AG04450 (cell line): ENCODE measurements at places on chromosomes 6 and 20.
A peak's percentile ranks its signal among the peaks of the same experiment; 100 is the strongest.

GRCh38 chr6:108275976-108276375 lies 15.1 kb upstream of the SNX3 start:
- DNase-seq, result no peak

- DNase-seq, result no peak
These were observed 19.6 kb downstream of the MBOAT1 start for GRCh38 chr6:20192625-20193024.

- DNase-seq, result no peak
These were observed 390.9 kb downstream of the MMUT start for GRCh38 chr6:49072146-49072545.

- DNase-seq, result peak; percentile 57
These were observed 54.8 kb upstream of the AKIRIN2 start for GRCh38 chr6:87756858-87757257.

GRCh38 chr20:62736407-62737071 lies 27.9 kb downstream of the NTSR1 start:
- no peak for DNase-seq

- no peak for DNase-seq
These were observed 702.7 kb downstream of the EYS start for GRCh38 chr6:65004283-65004682.

DNA sequence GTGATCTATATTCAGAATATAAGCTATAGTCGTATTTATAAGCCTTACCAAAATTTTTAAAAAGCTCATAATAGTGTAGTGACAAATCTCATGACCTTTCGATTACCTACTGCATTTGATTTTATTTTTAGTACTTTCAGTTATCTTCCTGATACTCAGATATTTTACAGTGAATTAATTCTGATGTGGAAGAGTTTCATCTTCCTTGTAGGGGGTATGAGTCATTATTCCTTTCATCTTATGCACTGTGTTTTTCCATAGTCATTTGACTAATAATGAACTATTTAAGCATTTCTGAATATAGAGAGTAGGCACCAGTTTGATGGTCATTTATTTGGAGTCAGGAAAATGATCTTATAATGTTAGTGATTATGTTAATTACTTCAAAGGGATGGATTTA lies 36.4 kb downstream of the HDGFL1 start:
- DNase-seq, result no peak

- DNase-seq, result no peak
These were observed 450.7 kb upstream of the OPRM1 start for GRCh38 chr6:153588330-153588729.

GRCh38 chr6:143167224-143167623 lies 106.5 kb downstream of the AIG1 start:
- DNase-seq, result no peak

- DNase-seq, result peak; percentile 26
These were observed 695 bp downstream of the ARHGAP18 start for GRCh38 chr6:129709196-129709768.

DNA sequence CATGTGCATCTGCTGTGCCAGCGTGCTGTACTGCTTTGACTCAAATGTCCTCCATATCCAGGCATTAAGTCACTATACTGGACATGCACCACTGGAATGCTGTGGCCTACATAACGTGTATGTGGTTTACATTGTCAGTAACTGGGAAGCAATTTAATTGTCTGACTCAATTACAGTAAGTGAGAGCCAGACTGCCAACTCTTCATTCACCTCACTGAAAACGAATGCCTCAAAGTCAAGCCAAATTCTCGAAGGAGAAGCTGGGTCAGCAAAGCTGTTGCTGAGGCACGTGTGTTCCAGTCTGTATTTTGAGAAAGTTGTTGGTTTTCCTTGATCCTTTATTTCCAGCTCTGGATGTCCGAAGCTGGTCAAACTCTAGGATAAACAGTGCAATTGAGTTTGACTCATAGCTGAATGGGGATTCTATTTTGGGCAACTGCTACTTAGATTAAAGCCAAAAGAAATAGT lies 534.3 kb downstream of the COL12A1 start:
- peak; percentile 53 for DNase-seq

GRCh38 chr6:133093956-133094355 lies 147.2 kb upstream of the EYA4 start:
- no peak for DNase-seq

DNA sequence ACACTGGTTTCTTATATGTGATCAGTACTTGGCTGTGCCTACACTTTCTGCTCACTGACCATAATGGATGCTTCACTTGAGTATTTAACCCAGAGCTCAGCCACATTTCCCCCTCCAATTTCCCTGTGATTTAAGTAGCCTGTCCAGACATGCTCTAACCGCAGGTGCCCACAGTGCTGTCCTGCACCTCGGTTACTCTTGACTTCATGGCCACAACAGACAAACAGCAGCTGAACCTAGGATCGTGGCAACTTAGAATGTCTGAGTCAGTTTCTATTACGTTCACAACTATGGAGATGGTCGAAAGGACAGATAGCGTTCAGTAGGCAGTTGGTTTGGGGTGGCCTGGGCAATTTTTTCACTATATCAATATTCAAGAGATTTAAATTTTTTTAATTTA lies 306.9 kb upstream of the SGK1 start:
- DNase-seq, result no peak

- DNase-seq, result peak; percentile 94
These were observed 1163.6 kb upstream of the CITED2 start for GRCh38 chr6:140537834-140538705.

- no peak for DNase-seq
These were observed 106.3 kb downstream of the ZDHHC14 start for GRCh38 chr6:157487110-157487773.

DNA sequence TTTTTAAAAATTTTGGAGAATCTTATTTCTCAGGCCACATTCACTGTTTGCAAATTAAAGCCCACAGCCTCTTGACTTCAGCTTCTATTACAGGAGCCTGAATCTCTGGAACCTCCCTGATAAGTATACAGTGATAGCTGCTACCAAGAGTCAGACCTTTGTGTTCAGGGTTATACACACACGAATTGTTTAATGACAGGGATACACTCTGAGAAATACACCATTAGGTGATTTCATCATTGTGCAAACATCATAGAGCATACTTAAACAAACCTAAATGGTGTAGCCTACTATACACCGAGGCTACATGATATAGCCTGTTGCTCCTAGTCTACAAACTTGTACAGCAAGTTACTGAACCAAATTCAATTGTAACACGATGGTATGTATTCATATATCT lies 473.9 kb downstream of the PKHD1 start:
- no peak for DNase-seq

DNA sequence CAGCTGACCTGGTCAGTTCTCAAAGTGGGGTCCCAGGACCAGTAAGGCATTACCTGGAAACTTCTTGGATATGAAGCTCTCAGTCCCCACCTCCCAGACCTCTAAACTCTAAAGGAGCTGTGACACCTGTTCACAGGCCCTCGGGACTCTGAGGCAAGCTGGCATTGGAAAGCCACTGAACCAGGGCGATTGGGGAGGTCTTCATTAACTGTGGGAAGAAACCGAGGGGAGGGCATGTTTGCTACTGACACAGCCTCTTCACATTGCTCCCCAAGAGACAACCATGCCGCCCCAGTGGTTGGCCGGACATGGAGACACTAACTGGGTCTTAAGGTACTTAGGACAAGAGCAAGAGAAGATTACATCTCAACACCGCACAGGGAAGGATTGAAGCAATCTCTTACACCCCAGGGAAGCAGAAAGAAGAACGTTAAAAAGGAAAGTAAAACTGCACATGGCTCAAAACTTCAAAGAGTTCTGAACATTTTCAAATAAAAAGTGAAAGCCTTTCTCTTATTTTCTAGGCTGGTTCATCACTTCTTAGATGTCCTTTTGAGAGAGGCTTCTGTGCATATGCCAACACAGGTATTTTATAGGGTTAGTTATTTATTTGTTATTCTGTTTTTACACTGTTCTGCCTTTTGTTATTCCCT lies 210.0 kb upstream of the CST7 start:
- DNase-seq, result no peak

DNA sequence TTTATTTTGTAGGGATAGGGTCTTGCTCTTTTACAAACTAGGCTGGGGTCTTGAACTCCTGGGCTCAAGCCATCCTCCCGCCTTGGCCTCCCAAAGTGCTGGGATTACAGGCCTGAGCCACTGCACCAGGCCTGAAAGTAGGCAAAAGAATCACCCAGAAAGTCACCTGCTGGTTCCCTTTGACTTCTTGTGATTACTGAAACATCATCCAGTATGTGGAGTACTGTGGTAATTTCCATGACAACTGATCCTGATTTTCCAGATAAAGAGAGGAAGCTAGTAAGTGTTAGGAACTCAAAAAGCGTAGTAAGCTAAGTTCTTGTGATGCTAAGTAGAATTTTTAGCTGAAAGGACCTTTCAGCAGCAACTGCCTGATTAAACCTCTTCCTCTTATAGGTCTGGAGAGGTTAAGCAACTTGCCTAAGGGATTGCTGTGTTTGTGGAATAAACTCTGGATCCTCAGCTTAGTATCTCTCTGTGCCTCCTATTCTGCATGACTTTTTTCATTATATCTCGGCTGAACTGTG lies 16.8 kb downstream of the RALY start:
- DNase-seq, result no peak

DNA sequence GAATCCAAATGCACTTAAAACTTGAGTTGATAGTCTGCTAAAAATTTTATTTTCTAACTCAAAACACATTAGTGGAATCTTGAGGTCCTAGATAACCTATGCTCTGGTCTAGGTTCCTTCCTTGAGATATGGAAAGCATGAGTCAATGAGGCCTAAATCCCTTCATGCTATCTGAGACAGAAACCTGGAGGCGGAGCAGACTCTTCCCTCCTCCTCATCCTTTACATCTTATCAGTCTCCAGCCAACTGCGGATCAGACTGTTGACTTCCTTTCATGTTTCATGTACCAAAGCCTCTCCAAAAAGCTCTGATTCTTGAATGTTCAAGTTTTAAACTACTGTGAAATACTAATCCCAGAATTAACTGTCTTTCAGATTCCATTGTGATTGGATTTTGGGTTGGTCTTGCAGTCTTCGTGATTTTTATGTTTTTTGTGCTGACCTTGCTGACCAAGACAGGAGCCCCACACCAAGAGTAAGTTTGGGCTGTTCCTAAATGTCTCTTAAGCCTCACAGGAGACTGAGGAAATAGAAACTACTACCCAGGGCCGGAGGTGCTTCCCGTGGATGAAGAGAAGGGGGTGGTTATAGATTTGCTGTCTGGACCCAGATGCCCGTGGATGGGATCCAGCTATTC lies 29.1 kb downstream of the MRAP2 start:
- no peak for DNase-seq

DNA sequence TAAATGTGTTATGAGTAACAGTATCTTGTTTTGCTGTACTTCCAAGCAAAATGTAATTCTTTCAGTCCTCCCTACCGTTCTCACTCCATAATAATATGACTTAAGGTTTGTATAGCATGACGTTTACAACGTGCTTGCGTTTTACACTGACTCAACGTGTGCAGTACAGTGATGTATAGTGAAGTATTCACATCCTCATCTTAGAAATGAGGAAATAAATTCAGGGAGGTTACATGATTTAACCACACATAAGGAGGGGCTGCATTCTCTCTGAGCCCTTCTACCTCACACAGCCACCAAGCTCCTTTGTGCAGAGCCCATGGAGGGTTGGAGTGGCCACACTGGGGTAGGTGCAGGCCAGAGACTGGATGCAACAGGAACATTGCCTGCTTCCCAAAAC lies 164.5 kb downstream of the MTHFD1L start:
- DNase-seq, result no peak

GRCh38 chr20:60467078-60467477 lies 508.9 kb downstream of the CDH26 start:
- no peak for DNase-seq

GRCh38 chr20:46563170-46563859 lies 12.9 kb upstream of the OCSTAMP start:
- DNase-seq, result no peak

GRCh38 chr6:7252390-7252789 lies 60.6 kb downstream of the SSR1 start:
- DNase-seq, result no peak

DNA sequence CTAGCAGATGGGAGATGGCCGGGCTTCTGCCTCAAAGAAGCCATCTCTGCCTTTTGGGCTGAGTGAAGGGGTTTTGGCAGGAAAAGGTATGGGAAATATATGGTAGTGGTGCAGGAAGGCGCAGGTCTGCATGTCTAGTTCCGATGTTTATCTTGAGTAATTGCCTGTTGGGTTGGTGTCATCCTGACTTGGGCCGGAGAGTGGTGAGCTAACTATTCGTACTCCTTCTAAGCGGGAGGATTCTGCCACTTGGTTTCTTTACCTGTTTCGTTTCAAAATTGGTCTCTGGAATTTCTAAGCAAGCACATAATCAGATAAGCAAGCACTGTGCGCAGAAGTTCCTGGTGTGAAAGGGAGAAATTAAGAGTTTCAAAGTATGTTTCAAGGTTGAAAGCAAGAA lies 229.6 kb downstream of the SAMD5 start:
- DNase-seq, result no peak

DNA sequence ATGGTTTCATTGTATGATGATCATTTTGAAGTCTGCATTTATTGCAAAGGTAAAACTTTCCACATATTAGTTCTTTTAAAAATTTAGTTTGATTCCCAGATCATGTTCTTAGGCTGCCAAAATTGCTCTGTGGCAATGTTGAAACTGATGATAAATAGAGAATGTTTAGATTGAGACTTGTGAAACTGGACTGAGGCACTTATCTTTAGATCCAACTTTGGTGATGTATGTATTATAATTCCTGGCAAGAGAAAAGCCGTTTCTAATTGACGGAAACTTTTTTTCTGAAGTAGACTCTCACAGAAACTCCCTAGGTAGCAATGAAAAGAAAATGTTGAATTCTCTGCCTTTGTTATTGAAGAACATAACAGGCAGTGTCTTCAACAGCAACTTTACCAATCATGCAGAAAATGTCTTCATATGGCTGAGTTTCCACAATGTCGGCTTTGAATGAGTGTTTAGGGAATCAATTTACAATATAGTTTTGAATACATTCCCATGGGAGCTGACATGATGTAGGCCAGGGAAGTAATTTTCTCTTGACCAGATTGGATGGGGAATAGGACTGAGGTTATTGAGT lies 456.2 kb downstream of the CD109 start:
- DNase-seq, result no peak

DNA sequence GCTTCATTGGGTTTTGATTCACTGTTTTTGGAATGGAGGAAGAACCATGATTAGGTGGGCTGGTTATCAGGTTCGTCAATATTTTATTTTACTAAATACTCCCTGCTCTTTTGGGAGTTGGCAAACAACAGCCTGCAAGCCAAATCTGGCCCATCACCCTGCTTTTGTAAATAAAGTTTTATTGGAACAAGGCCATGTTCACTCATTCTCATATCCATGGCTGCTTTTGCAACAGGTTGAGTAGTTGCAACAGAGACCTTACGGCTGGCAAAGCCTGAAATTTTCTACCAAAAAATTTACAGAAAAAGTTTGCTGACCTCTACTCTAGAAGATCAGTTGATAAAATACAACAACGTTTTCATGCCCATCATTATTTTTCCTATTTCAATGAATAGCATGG lies 45.1 kb downstream of the SYTL3 start:
- no peak for DNase-seq

DNA sequence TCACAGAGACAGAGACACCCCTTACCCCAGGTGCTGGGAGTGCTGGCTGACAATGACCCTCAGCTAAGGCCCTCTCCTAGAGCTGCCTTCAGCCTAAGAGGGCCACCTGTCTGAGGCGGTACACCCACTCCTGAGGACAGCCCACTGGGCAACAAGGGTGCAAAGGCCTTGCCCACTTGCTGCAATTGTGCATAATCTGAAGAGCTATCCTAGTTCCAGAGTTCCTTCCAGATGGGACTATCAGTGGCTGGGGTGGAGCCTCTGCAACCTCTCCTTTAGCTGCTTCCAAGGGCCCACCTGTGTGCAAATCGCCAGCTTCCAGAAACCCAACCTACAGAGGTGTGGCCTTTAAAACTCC lies 87.5 kb downstream of the PREX1 start:
- DNase-seq, result no peak
